Activated T-helper 1 cell treated with anti-CD3 and anti-CD28 coated beads, Interleukin-2, amount 50 U/mL, for 16 hours (primary cell): ENCODE measurements at places on chromosomes 7 and 10.

DNA sequence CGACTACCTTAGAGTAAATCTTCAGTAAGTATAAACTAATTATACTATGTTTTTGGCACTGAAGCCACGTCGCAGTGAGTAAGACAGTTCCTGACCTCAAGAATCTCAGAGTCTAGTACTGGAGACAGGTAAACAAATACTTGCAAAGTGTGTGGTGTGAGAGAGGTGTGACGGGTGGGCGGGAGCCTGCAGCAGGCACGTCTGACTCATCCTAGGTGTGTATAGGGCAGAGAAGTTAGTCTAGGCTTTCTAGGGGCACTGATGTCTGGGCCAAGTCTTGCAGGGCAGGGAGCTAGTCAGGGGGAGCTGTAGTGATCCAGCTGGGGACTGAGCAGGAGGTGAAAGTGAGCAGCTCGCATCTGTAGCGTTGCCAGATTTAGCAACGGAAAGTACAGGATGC is 35.9 kb upstream of the SFTPD start:
- DNase-seq: no peak

- DNase-seq: no peak
These were observed 4.5 kb downstream of the VSTM4 start for GRCh38 chr10:49110684-49111319.

- DNase-seq: no peak
These were observed 90.1 kb downstream of the OAT start for GRCh38 chr10:124328477-124329220.

DNA sequence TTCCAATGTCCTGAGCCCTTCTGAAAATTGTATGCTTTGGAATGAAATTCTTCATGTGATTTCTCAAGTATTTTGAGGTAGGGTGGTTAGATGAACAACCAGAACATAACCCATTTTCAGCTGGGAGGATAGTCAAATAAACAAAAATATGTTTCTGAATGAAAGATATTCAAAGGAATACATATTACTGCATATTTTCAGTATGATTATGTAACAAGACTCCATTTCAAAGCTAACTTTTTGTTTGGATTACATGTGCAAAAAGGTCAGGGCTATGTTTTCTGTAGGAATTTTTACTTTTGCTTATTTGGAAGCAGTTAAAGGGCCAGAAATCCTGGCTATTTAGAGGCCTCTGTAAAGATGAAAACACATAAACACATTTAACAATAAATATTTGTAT is 27.7 kb downstream of the CDK6 start:
- no peak for DNase-seq

- no peak for DNase-seq
These were observed 1612.4 kb upstream of the LRRTM3 start for GRCh38 chr10:65313406-65313805.

DNA sequence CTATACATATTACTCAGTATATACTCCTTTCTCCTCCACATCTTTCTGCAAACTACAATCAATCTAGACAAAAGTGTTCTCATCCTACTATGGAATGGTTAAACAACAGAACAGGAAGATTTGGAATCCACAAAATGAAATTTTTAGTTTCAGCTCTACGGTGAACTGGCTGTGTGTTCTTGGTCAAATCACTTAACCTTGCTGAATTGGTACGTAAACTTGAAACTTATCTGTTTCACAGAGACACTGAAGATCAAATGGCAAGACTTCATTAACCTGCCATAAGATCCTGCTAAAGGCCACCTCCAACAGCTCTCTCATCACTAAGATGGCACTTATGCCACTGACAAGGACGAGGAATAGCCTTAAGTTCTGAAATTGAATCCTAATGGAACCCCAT is 1.5 kb downstream of the NUDCD3 start:
- DNase-seq: no peak

DNA sequence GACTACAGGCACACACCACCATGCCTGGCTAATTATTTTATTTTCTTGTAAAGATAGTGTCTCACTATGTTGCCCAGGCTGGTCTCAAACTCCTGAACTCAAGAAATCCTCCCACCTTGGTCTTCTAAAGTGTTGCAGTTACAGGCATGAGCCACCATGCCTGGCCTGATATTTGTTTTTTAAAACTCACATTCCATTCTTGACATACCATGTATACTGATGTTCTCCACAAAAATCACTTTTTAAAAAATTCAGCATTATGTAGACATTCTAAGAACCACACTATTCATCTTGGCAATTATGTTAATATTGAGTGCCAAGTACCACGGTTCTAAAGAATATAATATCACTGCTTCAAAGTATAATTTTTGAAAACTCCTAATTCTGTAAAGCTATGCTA is 43.5 kb downstream of the IDE start:
- DNase-seq: no peak

DNA sequence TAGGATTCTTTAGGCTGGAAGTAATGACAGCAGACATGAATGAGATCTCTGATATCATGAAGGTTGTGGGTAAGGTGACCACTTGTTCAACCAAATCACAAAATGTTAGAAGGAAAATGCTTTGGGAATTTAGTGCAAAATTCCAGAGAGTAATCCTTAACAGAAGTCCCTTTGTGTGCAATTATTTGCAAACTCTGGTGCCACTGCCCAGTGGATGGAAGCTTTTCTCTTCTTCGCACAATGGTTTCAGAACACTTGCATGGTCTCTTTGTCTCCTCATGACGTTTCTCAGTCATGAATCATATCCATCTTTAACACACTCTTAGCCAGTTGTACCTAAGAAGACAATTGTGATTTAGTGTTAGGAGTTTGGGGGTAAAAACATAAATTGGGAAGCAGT is 570.4 kb upstream of the ANKRD30A start:
- no peak for DNase-seq

- no peak for DNase-seq
These were observed 16.6 kb downstream of the JAZF1 start for GRCh38 chr7:28163949-28164348.

- DNase-seq: no peak
These were observed 46.0 kb downstream of the ZNF777 start for GRCh38 chr7:149414745-149415390.

DNA sequence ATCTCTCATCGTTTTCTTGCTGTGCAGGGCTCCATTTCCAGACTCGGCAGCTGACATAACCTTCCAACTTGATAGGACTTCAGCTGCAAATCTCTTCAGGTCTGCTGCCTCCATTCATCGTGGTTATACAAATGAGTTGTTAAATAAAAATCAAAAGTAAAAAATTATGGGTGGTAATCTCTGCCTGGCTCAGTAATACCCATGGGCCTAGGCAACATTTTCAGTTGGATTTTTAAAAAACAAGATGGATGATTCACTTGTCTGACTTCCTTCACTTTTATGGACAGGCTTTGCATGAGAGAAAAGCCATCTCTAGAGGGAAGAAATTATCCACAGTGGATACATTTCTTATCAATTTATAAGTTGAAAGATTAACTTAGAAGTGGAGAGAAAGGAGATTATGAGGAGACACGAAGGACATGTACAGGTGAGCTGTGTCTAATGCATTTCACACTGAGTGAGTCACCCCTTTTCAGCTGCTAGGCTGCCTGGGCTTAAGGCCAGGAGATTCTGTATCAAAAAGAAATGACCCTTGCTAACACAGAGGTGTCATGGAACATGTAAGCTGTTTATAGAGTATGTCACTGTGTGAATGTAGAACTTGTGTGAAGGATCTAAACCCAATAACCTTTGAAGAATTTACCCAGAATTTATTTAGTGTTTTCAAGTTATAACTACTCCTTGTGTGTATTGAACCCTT is 495.1 kb downstream of the AUTS2 start:
- no peak for DNase-seq
